Psoas muscle (tissue), 8 donors: ENCODE measurements at places on chromosomes 2 and 18. TPM values are rescaled to one million over a fixed set of nuclear protein-coding genes. Genes with fewer than 3 reads are reported as not detected.

Gene HIBCH
- 39.0 TPM for total RNA-seq

Gene GAL3ST2
- total RNA-seq, result not detected

Gene TTC31
- total RNA-seq, result 7.0 TPM

Gene NIFK
- total RNA-seq, result 64.1 TPM

Gene ZBTB7C
- 2.9 TPM for total RNA-seq

Gene STK11IP
- 5.5 TPM for total RNA-seq

Gene FSIP2
- not detected for total RNA-seq

Gene CLEC4F
- total RNA-seq, result 0.64 TPM

Gene SIX2
- total RNA-seq, result 30.4 TPM

Gene MRPS9
- 46.8 TPM for total RNA-seq

Gene IL18RAP
- total RNA-seq, result 0.38 TPM

Gene RNF144A
- total RNA-seq, result 8.2 TPM

Gene RTP5
- not detected for total RNA-seq

Gene GPR35
- total RNA-seq, result 0.82 TPM

Gene CCDC150
- not detected for total RNA-seq

Gene SETBP1
- total RNA-seq, result 10.5 TPM

Gene HOXD13
- not detected for total RNA-seq

Gene FIGN
- total RNA-seq, result 3.0 TPM

Gene PROKR1
- total RNA-seq, result not detected

Gene ZNF892
- 2.5 TPM for total RNA-seq
